ENCODE measurements at places on chromosomes 3 and 15.

DNA sequence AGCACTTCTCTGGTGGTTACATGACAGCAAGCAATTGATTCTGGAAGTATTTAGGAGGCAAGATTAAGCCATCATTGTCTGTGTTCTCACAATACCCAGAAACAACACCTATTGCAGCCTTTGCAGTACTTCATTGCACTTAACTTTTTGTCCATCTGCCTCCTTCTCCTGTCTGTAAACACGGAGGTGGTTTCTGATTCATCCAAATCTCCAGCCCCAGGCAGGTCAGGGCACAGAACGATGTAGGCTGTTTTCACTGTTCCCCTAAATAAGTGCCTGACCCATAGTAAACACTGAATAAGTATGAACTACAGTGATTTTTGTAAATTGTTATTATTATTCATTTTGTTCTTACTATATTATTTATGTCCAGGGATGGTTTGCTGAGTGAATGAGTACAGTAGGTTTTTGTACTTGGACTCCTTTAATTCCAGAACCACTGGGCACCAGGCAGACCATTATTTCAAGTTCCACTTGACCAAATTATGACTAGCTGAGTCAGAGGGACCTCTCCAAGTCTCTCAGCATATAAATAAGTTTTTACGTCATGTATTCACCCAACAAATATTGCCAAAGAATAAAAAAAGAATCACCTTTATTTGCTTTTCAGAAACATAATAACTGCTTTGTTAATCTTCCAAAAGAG is 283.3 kb upstream of the TRIM42 start:
- no peak for DNase-seq

DNA sequence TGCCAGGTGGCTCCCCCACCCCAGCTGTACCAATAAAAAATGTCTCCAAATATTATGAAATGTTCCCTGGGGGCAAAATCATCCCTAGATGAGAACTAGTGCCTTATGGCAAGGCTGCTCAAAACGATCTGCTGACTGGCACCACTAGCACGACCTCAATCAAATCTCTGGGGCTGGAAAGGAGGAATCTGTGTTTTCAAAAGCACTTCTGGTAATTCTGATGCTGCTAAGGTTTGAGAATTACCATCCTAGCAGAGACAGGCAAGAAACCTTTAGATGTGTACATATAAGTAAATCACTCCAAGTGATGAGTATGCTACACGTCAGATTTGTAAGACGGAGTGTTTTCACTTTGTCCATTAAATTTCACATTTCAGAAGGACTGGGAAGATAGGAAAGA is 360.1 kb upstream of the THRB start:
- DNase-seq = no peak

DNA sequence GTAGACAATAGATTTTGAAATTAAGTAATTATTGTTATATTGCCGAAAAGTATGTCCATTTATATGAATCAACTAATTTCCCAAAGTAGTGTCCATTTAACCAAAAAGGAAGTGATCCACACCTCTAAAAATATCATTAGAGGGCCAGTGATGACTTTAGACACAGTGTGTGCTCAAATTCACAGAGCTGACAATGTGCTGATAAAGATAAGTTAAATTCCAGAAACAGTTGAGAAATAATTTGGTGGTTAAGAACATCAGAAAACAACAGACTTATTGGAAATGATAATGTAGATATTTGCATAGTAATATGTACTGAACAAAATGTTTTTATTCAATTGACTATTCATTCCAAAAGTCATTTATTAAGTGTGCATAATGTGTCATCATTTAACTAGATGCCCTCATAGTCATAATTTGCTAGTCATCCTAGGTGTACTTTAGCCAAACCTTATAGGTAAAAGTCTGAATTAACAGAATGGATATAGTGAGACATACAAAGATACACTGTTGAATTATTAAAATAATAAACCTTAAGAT is 230.2 kb upstream of the ADAMTS9 start:
- no peak for DNase-seq

DNA sequence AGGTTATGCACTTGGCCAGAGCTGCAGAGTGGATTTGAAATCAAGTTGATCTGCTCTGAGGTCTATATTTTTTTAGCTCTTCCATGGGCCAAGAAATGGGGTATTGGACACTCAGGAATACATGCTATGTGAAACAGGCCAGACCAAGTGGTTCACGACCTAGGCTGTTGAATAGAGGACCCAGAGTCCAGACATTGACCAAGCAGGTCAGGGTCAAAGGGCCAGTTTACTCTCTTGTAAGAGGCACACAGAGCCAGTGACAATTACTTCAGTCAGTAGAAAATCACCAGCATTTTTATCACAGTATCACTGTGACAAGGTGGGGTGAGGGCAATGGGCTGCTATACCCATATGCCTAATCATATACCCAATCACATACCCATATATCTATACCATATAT is 320.6 kb upstream of the RORA start:
- no peak for DNase-seq
